ENCODE measurements at places on chromosomes 7 and 10.

GRCh38 chr7:121020249-121020988, 31.9 kb downstream of the CPED1 start:
- no peak for DNase-seq

DNA sequence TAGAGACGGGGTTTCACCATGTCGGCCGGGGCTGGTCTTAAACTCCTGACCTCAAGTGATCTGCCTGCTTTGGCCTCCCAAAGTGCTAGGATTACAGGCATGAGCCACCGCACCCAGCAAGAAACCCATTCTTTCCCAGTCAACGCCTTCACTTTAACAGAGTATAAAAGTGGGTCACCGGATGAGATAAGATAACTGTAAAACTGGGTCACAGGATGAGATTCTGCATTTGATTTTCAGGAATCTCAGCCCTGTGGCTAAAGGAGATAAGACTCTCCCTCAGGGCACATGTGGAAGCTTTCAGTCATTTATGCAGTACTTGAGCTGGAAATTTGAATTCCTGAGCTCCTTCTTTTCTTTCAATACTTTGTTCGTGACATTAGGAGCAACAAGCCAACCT, 70.8 kb downstream of the LRRC17 start:
- no peak for DNase-seq

DNA sequence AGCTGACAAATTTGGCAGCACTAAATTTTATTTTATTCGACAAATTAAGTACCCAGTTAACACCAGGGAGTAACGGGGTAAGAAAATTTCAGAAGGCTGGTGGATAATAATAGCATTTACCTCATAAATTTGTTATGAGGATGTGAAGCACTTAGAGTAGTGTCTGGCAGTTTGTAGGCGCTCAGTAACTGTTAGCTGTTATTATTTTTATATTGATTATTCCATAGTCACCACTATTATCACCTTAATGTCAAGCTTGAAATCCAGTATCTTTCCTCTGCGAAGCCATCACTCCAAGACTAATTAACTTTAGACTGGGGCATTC, 563 bp upstream of the COA1 start:
- no peak for DNase-seq

DNA sequence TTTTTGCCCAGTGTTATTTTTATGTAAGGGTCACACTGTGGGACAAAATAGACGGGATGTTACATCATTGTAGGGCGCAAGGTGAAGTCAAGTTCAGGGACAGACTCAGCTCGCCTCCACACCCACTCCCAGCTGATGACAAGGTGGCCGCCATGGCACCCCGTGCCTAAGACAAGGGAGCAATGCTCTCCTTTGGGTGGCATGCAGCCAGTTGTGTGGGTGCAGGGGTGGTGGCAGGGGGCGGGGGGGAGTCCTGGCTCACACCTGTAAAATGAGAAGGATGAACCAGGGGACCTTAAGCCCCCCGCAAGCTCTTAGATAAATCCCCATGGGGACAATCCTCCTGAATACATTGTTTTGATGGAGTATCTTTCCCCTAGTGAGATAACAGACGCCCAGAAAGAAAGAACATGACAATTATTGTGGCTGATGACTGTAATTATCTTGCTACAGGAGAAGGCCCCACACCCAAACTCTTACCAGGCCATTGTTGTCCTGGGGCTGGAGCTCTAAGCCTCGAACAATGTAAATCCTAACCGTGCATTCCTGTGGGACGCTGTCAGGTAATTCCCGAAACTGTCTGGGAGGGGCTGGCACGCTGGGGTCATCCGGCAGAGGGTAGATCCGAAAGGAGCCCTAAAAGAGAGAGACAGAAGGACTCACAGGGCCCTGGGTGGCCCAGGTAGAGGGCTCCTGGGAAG, 148.7 kb downstream of the MYOF start:
- no peak for DNase-seq

DNA sequence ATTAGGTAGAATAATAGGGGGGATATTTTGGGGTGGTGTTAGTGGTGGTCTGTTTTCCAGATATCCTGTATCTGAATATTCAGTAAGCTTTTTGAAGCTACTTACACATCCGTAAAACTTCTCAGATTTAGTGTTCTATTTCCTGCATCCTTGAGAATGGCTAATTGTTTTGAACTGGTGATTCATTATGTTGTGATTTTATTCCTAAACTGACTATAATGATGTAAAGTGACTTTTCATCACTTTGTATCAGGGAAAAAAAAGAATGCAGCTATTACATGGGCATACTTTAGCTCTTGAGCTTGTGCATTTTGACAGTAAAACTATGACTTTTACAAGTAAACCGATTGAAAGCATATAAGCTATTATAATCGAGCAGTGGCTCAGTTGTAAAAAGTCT, 18.2 kb downstream of the WAC start:
- DNase-seq: no peak

DNA sequence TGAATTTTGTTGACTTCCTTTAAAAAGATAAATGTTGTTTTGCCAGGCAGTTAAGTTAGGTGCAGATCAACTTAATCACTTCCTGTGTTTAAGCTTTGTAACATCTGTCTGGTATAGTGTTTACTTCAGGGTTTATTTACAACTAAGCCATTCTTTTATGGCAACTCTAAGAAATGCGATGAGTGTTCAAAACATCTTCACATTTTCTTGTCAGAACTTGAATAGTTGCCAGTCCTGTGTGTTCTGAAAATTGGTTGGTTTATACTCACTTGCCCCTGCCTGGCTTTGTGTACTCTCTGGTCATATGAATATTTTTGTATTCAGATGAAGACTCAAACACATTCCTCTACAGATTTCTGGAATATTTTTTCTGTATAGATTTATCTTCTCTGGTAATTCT, 327.2 kb downstream of the MDFIC start:
- no peak for DNase-seq

- peak; percentile 47 for DNase-seq
Observed at GRCh38 chr7:150753826-150754603, 16.8 kb downstream of the GIMAP5 start.

Data from activated T-cell treated with anti-CD3 and anti-CD28 coated beads, Interleukin-2, amount 50 U/mL, for 24 hours (primary cell).